ENCODE measurements at places on chromosomes 1 and 21. TPM values are rescaled to one million over a fixed set of nuclear protein-coding genes. Genes with fewer than 3 reads are reported as not detected.

DNA sequence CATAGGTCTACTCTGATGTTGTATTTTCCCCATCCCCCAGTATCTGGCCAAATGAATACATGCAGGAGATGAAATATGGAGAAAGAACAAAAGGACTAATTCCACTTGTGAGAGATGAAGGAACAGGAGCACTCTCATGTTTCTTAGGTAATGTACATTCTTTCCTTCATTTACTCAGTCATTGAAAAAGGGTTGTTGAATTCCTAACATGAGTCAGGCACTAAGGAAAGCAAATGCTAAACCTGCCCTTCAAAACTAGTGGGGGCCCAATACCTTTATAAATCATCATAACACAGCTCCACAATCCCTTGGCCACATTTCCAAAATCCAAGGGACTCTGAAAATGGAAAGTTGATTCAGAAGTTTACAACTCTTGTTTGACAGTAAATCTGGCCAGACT lies 94.3 kb downstream of the DIRAS3 start:
- no peak for DNase-seq
- H3K27ac ChIP-seq: no peak overlapping the region
- H3K4me3 ChIP-seq: no peak overlapping the region
- peaks cover 8% of the 10 kb centered on the region for H3K4me1 ChIP-seq
- H3K27me3 ChIP-seq: no peaks in the 10 kb centered on the region

DNA sequence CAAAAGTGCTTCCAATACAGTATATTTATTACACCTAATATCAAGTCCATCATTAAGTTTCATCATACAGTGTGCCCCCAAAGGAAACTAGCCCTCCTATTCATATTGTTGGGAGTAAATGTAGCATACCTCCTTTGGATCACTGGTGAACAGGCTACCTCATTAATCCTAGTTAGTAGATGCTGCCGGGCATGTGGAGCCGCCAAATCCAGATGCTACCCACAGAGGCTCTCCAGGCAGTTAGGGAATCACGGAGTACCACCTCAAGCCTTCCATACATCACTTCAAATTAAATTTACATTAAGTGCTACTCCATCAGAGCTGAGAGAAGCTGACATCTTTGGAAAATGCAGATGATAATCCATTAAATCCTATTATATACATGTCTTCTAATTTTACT lies 121.7 kb upstream of the FOXD3 start:
- H3K4me1 ChIP-seq: no peaks in the 10 kb centered on the region
- no peak for DNase-seq
- H3K27me3 ChIP-seq: no peaks in the 10 kb centered on the region
- no peak overlapping the region for H3K27ac ChIP-seq
- H3K4me3 ChIP-seq: no peak overlapping the region
- no peaks in the 10 kb centered on the region for H3K36me3 ChIP-seq

DNA sequence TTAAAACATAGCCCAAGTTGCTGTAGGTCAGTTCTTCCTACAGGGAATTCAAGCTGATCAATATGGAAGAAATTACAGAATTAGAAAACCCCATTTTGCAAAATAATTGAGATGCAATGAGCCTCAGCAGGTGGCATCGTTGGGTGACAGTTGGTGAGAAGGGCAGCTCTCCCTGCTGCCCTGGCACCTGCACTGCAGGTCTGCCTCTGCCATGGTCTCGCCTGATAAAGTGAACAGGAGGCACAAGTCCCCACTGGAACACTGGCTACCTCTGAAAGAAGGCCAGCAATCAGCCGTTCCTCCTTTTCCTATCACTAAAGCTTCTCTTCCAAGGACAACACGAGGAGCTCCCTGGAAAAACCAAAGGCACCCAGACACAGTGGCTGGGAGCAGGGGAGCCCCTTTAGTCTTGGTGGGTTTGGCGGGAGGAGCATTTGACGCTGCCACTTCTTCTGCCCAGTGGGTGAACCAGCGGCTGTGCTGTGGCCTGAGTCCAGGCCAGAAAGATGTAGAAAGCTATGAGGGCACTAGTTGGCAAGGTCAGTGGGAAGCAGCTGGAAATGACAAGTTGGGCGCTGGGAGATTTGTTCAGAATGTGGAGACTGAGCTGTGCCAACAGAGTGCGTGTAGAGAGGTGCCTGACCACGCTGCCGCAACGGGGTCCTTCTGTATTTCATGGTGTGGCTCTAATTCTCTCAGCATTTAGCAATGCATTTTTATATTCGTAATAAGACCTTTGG lies 93.1 kb downstream of the RIPK4 start:
- H3K27me3 ChIP-seq: no peaks in the 10 kb centered on the region
- H3K4me3 ChIP-seq: no peak overlapping the region
- H3K36me3 ChIP-seq: no peaks in the 10 kb centered on the region
- H3K27ac ChIP-seq: no peak overlapping the region

GRCh38 chr21:44354775-44355771 lies 1.7 kb downstream of the TRPM2 start:
- H3K4me1 ChIP-seq: no peaks in the 10 kb centered on the region
- no peak for DNase-seq
- H3K27ac ChIP-seq: peak overlapping the region; percentile 90
- H3K4me3 ChIP-seq: peak overlapping the region; percentile 41
- no peaks in the 10 kb centered on the region for H3K36me3 ChIP-seq

- no peaks in the 10 kb centered on the region for H3K27me3 ChIP-seq
- no peak overlapping the region for H3K4me3 ChIP-seq
These were observed 44.1 kb upstream of the KCND3 start for GRCh38 chr1:112033439-112034120.

DNA sequence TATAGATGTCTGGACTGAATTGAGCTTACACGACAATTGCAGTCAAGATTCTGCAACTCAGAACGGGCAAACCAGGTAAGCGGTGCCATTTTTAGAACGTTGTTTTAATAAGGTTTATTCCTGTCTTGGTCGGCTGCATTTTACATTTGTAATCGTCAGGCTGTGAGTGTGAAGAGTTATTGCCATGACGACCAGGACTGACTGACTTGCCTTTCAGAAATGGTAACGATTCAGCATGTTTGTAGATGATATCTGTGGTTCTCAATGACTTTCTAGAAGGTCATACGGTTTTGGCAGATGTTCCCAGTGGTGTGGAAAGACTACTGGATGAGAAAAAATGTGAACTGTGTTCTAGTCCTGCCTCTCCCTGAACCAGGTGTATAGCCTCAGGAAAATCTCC lies 271.3 kb upstream of the B3GALT2 start:
- H3K36me3 ChIP-seq: no peaks in the 10 kb centered on the region
- H3K27ac ChIP-seq: no peak overlapping the region
- no peaks in the 10 kb centered on the region for H3K27me3 ChIP-seq
- peaks cover 5% of the 10 kb centered on the region for H3K4me1 ChIP-seq

Gene CYP4A11
- total RNA-seq: not detected

Gene MANEAL
- 11.8 TPM for total RNA-seq

Gene TMEM54
- 26.8 TPM for total RNA-seq

Data from adrenal gland (tissue), 19 donors.